ENCODE measurements at places on chromosomes 2 and 18.

DNA sequence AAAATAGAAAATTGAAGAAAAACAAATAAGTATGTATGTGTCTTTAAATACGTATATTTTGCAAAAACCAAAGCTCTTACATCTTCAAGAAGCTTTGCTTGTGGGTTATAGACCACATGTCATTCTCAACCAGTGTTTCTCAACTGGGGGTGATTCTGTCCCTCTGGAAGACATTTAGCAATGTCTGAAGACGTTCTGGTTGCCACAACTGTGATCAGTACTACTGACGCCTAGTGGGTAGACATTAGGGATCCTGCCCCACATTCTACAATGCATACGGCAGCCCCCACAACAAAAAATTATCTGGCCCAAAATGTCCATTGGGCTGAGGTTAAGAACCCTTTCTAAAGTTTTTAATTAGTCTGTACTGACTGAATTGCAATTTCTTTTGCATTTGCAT, 48.4 kb downstream of the UNC50 start:
- H3K36me3 ChIP-seq = peaks cover 17% of the 10 kb centered on the region
- H3K4me1 ChIP-seq = peaks cover 80% of the 10 kb centered on the region
- peak; percentile 74 for DNase-seq
- H3K27ac ChIP-seq = peak overlapping the region; percentile 77
- peak overlapping the region; percentile 83 for H3K4me3 ChIP-seq
- no peaks in the 10 kb centered on the region for H3K27me3 ChIP-seq

GRCh38 chr2:95158891-95159619, 593 bp downstream of the ZNF514 start:
- H3K4me1 ChIP-seq = no peaks in the 10 kb centered on the region
- peaks cover 15% of the 10 kb centered on the region for H3K36me3 ChIP-seq
- H3K27me3 ChIP-seq = no peaks in the 10 kb centered on the region
- no peak for DNase-seq

- no peaks in the 10 kb centered on the region for H3K27me3 ChIP-seq
- no peaks in the 10 kb centered on the region for H3K4me1 ChIP-seq
- no peak for DNase-seq
- H3K27ac ChIP-seq = no peak overlapping the region
- no peak overlapping the region for H3K4me3 ChIP-seq
- H3K36me3 ChIP-seq = no peaks in the 10 kb centered on the region
These were observed 557.9 kb downstream of the CCDC85A start for GRCh38 chr2:56741601-56742102.

DNA sequence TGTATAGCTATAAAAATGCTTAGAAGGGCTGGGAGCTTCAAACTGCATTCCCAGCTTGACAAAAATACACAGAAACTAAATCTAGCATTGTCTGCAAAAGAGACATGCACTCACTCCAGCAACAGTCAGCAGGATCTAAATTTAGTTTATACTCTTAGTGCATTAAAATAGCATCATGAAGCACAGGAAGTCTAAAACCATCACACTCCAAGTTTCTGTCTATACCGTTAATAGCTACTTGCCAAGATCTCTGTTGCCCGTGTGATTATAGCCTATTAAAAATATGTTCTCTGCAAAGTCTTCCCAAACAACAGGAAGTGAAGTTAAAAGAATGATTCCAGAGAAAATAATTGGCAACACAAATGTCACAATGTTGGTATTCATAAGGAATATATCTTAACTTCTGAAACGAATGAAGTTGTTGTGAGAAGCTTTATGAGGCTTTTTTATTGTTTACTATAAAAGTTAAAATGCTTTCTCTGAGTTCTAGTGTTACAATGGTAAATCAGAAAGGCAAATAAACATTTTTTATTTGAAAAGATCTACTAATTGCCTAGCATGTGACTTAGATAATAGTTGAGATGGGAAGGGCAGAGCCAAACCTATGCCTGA, 184.2 kb downstream of the ZNF385B start:
- H3K27me3 ChIP-seq = no peaks in the 10 kb centered on the region
- no peak overlapping the region for H3K4me3 ChIP-seq
- no peaks in the 10 kb centered on the region for H3K36me3 ChIP-seq
- no peak overlapping the region for H3K27ac ChIP-seq
